ENCODE measurements at places on chromosomes 6 and 20.

- peak; percentile 16 for DNase-seq
Observed at GRCh38 chr20:3648951-3649350, 14.2 kb downstream of the GFRA4 start.

- DNase-seq = no peak
Observed at GRCh38 chr6:141133346-141133745, 999.4 kb upstream of the GJE1 start.

GRCh38 chr20:10665027-10665561 lies 8.7 kb downstream of the JAG1 start:
- no peak for DNase-seq

DNA sequence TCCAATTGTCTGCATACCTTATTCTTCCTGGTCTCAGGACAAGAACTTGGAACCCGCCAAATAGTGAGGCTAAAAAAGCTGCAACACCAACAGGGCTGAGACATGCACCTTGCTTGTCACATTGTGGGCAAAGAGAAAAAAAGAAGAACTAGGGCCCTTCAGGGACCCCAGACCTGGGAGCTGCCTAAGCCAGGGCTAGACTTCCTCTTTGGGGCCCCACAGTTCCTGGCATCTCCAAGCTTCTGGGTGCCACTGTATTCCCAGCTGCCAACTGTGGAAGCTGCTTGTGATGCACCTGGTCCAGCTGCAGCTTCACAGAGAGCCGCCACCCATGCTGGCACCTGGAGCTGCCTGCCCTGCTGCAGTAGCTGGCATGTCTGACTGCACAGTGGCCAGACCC lies 370.6 kb downstream of the CD83 start:
- no peak for DNase-seq

GRCh38 chr6:15495375-15495901 lies 167.4 kb downstream of the DTNBP1 start:
- DNase-seq = no peak

DNA sequence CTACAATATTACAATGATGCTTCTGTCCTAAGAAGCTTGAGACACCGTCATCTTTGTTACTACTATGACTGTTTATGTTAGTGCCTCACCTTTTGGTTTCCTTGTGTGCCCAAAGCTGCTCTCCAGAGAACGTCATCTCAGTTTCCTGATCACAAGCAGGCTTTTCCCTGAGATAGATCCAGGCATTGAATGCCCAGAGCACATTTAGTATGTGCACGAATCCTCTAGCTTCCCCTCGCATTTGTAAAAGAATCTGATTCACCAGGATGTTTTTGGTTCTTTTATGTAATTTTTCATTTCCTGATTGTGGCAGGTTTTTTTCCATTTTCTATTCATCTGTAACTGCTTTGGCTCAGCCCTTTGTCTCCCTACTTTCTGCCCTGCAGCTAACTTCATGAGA lies 100.2 kb upstream of the TMEM181 start:
- no peak for DNase-seq

- peak; percentile 85 for DNase-seq
Observed at GRCh38 chr6:35297601-35298481, at the start of gene DEF6. DEF6 (plus strand) TSS chr6:35297818; CDS start chr6:35297857, 39 bp downstream.

GRCh38 chr20:33709398-33709797 lies 10.7 kb downstream of the PXMP4 start:
- no peak for DNase-seq

- DNase-seq = no peak
Observed at GRCh38 chr6:169289619-169290339, 36.1 kb upstream of the THBS2 start.

All from H1 (cell line).